Activated T-cell treated with anti-CD3 and anti-CD28 coated beads for 24 hours (primary cell): ENCODE measurements at places on chromosomes 12 and 14.

- no peak for DNase-seq
These were observed 143.2 kb upstream of the USP15 start for GRCh38 chr12:62116986-62117385.

DNA sequence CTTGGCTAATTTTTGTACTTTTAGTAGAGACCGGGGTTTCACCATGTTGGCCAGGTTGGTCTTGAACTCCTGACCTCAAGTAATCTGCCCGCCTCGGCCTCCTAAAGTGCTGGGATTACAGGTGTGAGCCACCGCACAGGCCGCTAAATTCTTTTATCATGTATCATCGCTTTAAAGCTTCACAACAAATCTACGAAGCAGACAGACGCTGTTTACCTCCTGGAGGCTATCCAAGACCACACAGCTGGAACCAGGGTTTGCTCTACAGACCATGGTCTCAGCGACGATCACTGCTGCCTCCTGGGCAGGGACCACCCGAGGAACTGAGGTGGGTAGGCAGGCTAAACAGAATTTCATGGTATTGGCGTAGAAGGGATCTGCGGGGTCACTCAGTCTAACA is 27.2 kb downstream of the KRT80 start:
- no peak for DNase-seq

GRCh38 chr12:94149781-94150239 is 1.4 kb downstream of the PLXNC1 start:
- DNase-seq, result no peak

- DNase-seq, result no peak
These were observed 1.4 kb downstream of the APAF1 start for GRCh38 chr12:98646294-98647090.

- DNase-seq, result no peak
These were observed 64.7 kb downstream of the PPP2R5E start for GRCh38 chr14:63478437-63478852.

- no peak for DNase-seq
These were observed 80.1 kb upstream of the DYNC1H1 start for GRCh38 chr14:101884089-101884933.

GRCh38 chr12:110361216-110361615 is 42.3 kb downstream of the ANAPC7 start:
- DNase-seq, result no peak

DNA sequence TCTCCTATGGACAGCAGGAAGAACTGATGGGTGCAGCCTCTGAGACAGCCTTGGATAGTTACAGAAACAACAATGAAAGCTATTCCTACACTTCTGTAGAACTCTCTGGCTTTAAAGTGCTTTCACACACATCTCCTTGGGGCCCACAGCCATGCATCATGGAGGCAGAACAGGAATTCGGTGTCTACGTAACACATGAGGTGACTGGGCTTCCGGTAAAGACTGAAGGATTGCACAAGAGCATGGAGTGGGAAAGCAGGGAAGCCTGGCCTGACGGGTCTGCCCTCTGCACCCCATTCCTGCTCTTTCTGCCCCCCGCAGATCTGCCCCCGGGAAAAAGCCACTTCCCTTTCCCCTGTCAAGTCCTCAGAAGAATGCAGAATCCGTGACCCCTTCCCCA is 82.6 kb downstream of the VWF start:
- DNase-seq, result no peak

GRCh38 chr12:65694130-65694529 is 130.2 kb upstream of the HMGA2 start:
- DNase-seq, result no peak
